ENCODE measurements at places on chromosomes 6 and 20. TPM values are rescaled to one million over a fixed set of nuclear protein-coding genes. Genes with fewer than 3 reads are reported as not detected.
A peak's percentile ranks its signal among the peaks of the same experiment; 100 is the strongest.

The PLG gene
- 0.40 TPM for total RNA-seq

DNA sequence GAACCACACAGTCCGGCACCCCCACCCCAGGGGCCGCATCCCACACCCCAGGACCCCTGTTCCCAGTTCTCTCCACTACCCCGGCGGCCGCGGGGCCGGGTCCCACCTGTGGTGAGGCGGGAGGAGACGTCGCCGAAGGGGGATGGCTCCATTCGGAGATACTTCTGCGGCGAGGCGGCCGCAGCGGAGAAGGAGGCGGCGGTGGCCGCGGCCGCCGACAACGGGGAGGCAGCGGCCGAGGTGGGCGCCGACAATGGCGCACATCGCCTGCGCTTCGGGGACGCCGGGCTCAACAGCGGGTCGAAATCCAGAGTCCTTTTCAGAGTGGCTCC lies 723 bp downstream of the AKIRIN2 start:
- no peak for DNase-seq

GRCh38 chr6:158854214-158855101 lies 35.3 kb upstream of the EZR start:
- DNase-seq, result no peak

GRCh38 chr6:26478985-26479278 lies 21.2 kb upstream of the BTN1A1 start:
- peak; percentile 61 for DNase-seq

Measured in muscle of leg (tissue), 16 donors.